HuH-7.5 (cell line): ENCODE measurements at places on chromosomes 16 and 17.

DNA sequence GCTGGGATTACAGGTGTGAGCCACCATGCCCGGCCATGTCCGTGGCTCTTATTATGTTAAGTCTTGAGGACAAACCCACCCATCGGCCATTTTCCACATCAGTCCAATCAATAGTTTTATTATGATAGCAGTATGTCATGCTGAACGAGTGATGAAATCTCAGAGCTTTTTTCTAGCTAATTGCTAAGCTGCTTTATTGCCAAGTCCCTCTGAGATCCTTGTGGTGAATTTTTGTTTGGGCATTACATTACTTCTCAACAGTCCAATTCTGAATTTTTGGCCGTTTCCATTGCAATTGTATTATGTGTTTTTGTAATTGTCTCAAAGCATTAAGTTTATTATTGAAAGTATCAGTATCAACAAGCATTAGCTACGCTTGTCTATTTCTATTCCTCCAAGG lies 10.9 kb downstream of the RNF112 start:
- DNase-seq: no peak

- DNase-seq: no peak
Observed at GRCh38 chr16:83742124-83742899, 65.5 kb upstream of the HSBP1 start.

GRCh38 chr17:17408236-17408794 lies 68.5 kb upstream of the MED9 start:
- DNase-seq: no peak

DNA sequence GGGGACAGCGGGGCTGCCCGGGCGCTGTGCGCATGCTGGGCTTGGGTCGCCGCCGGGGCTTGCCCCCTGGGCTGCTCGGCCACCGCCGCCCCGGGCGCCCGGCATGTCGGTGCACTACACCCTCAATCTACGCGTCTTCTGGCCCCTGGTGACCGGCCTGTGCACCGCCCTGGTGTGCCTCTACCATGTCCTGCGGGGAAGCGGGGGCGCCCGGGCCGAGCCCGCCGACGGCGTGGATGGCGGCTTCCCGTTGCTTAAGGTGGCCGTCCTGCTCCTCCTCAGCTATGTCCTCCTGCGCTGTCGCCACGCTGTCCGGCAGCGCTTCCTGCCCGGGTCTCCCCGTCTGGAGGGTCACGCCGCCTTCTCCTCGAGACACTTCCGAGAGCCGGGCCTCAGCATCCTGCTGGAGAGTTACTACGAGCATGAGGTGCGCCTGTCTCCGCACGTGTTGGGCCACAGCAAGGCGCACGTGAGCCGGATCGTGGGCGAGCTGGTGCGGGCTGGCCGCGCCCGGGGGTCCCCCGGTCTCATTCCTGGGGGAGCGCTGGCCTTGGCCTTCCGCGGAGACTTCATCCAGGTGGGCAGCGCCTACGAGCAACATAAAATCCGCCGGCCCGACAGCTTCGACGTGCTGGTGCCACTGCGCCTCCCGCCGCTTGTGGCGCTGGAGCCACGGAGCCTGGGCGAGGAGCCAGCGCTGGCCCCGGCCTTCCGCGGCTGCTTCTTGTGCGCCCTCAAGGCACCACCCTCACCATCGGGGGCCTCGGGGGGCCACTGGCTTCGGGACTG lies 789 bp downstream of the ITPRIPL2 start:
- no peak for DNase-seq

DNA sequence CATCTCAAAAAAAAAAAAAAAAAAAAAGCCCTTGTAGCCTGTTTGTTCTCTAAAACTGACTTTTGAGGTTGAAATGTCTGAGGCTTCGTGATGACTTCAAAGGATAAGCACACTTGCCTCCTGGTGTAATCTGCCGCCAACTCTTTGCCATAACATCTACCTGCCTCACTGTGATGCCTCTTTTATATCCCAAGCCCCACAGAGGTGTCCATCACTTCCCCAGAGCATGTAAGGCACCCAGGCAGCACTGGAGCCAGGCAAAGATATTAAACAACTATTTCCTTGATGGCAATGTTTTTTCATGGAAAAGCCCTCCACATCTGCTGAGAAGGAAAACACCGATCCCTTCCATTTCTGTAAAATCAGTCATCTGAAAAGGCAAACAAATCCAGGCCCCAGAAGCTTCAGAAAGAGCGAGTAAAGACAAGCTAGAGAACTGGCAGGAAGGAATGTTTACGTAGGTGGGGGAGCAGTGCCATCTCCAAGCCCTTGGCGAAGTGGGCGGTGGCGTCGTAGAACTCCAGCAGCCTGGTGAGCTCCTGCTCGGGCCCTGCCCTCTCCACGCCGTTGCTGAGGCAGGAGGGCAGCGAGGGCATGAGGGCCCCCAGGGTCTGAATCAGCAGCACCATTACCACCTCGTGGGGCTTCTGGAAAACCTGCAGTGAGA lies 28.6 kb downstream of the COG7 start:
- no peak for DNase-seq
